ENCODE measurements at places on chromosomes 3 and 15.

DNA sequence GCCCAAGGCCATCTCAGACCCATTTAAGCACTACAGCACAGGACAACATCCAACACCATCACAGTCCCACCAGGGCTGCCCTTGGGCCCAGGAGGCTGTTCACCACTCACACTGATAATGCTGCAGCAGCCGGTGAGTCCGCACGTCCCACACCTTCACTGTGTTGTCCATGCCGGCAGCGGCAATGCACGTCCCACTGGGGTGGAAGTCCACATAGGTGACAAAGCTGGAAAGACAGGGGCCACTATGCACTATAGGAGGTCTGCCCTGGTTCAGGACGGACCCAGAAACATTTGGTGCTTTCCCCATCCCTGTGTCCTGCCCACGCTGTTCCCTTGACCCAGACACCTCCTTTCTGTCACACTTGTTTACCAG, 8.5 kb downstream of the POC1A start:
- DNase-seq, result no peak

- no peak for DNase-seq
These were observed 210.8 kb downstream of the GAP43 start for GRCh38 chr3:115834068-115834467.

- DNase-seq, result no peak
These were observed 12.0 kb upstream of the TASOR start for GRCh38 chr3:56694867-56695683.

GRCh38 chr3:79817224-79817623, 49.4 kb upstream of the ROBO1 start:
- no peak for DNase-seq

- no peak for DNase-seq
These were observed 72.5 kb downstream of the GTPBP8 start for GRCh38 chr3:113063126-113063894.

DNA sequence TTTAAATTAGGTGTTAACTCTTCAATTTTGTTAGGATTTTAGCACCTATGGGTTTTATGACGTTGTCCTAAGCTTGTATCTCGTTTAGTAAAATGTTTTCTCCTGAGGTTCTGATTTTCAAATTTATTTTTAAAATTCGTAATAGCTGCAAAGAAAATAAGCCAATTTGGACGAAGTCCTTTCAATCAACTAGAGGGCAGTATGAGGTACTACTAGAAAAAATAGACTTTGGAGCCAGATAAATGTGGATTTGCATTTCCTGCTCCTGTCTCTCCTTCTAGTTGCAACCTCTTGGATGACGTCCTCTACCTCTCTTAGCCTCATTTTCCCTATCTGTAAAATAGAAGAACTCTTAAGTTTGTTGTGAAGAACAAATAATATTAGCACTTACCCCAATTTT, 81.1 kb downstream of the SLTM start:
- DNase-seq, result peak; percentile 12

DNA sequence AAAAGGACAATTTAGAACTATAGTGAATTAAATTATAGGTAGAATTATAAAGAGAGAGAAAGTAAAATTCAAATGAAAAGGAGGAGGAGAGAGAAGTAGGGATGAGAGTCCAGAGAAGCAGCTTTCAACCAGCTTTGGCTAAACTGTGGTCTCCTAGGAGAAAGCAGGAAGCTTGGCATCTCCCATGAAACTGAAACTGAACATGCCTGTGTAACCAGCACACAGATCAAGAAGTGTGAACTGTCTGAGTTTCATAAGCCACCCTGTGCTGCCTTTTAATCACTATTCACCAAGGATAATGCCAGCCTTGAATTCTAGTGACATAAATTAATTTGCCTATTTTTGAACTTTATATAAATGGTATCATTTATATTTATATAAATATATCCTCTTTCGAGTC, 128.5 kb downstream of the MYRIP start:
- DNase-seq, result no peak

DNA sequence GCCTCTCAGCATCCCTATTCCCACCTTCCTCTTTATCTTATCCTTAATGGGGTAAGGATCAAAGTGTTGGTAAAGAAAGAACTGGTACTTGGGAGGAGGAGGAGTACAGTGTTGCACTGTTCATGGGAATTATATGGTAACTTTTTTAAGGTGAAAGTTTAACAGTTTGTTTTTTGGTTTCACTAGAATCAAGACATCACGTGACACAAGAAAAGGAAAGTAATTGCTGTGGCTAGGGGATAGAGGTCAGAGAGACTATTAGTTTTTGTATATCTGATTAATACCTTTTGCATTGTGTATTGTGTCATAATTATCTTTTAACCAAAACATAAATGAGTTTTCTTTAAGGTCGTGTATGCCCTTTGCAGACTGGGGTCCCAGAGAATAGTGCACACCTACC, 23.5 kb upstream of the SLC24A5 start:
- no peak for DNase-seq

DNA sequence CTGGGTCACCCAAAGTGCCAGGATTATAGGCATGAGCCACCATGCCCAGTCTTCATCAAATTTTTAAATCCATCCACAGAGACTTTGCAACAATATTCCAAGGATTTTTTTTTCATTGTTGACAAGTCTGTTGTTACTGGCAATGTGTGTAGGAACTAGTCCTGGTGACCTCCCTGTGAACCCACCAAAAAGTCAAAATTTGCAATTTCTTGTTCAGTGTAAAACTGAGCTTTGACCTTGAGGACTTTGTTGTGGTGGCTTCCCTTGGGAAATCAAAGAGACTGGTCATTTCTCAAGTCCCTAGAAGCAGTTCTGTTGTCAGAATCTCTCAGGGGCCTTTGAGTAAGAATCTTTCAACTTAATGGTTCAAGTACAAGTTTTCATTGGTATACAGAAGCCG, 36.9 kb upstream of the COL8A1 start:
- no peak for DNase-seq

All from H7 (cell line).